ENCODE measurements at places on chromosomes 11 and 22. TPM values are rescaled to one million over a fixed set of nuclear protein-coding genes. Genes with fewer than 3 reads are reported as not detected.

- no peak for DNase-seq
Observed at GRCh38 chr22:45023431-45023830, 13.6 kb upstream of the PHF21B start.

GRCh38 chr11:68036717-68037239, 2.0 kb upstream of the TCIRG1 start:
- DNase-seq = no peak

DNA sequence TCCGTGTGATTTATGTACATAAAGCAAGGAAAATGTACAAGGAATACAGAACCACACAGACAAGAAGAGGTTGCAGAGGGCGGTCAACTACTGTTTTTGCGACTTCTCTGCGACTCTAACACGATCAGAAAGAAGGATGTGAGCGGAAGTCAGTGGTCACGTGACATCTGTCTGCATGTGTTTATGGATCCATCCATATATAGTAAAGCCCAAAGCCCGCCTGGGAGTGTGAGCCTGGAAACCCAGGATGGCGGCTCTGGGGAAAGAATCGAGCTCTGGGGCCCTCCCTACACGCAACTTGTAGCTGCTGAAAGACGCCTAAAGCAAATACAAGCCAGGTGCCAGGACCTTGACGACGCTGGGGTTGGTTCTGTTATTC, 8.8 kb downstream of the OSBPL5 start:
- DNase-seq = no peak

DNA sequence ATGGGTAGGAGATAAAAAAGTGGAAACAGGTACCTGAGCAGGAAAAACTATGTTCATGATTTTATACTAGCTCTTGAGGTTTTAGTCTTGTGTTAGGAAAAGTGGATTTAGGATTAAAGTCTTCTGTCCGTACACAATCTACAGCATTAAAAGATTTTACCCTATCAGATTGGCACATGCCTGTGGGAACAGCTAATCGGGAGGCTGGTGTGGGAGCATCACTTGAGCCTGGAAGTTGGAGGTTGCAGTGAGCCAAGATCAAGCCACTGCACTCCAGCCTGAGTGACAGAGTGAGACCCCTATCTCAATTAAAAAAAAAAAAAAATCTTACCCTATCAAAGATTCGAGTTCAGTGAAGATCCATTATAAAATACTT, 12.2 kb upstream of the CRKL start:
- DNase-seq = no peak

- DNase-seq = no peak
Observed at GRCh38 chr11:77093987-77094840, 8.4 kb upstream of the OMP start.

DNA sequence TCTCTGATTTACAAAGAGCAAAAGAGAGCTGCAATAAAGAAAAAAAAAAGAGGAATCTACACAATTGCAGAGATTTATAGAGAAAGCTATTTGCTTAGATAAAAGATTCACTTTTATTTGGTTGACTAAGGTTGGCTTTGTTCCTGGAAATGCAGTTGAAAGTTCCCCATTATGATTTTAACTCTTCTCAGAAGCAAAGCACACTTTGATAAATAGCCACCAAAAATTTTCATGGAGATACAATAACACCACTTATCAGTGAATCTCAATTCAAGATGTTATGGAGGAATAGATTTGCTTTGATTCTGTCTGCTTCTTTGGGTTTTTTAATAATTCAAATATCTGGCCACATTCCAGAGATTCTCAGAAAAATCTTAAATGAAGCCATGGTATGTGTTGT, 88.5 kb upstream of the ANO3 start:
- no peak for DNase-seq

GRCh38 chr11:65440831-65441499, 18.4 kb downstream of the NEAT1 start:
- DNase-seq = no peak

GRCh38 chr22:26748845-26749244, 91.5 kb downstream of the MIAT start:
- DNase-seq = no peak

DNA sequence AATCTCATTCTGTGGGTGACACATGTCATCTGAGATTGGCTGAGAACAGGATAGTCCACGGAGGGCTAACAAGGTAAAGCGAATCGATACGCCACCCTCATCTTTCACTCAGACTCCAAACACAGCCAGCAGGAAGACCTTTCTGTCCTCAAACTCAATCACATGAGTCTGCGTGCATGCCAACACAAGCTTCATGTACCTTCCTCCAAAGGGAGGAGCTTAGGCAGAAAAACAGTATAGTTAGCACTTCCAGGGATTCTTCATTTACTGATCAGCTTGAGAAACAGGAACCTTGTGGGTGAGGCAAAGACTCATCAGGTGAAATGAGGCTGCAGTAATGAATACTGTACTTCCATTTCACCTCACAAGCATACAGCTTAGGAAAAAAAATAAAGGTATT, 767.1 kb upstream of the API5 start:
- no peak for DNase-seq

DNA sequence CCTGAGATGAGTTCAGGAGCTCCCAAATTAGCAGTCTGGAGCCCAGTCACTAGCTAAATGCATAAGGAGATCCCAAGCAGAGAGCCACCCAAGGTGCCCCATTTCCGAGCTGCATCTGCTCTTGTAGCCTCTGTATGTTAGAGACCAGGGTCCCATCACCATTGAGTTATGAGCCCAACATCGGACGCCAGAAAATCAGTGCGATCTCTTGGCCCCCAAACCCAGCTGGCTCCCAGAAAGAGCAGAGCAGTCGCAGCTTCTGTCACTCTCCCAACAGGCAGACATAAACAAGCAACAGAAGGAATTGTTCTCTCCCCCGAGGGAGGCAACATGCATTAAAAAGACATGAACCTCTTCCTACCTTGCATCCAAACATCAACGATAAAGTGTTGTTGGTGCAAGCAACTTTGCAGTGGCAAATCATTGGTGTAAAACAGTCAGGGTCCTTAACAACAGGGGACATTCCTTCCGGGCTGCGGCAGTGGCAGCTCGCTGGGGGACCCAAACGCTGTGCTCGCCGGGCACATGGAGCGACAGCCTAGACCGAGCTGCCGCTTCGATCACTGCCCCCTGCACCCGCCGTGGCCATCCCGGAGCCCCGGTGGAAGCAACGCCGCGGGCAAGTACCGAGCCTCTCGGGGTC, 907.1 kb downstream of the DLG2 start:
- DNase-seq = no peak

DNA sequence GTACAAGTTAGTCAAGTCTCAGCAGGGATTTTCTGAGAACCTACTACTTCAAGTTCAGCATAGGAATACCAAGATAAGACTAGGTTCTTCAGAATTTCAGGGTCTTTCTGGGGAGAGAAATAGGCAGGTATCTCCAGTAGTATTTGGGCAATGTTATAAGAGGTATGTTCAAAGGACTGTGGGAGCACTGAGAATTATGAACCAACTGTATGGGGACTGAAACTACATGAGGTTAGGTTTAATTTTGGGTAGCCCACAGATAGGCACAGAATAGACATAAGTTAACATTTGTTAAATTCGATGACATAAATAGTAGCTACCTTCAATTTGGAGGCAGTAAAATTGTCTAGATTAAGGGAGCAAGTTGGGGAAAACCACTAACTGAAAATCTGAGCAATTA, 9.2 kb upstream of the GAB2 start:
- DNase-seq = no peak

DNA sequence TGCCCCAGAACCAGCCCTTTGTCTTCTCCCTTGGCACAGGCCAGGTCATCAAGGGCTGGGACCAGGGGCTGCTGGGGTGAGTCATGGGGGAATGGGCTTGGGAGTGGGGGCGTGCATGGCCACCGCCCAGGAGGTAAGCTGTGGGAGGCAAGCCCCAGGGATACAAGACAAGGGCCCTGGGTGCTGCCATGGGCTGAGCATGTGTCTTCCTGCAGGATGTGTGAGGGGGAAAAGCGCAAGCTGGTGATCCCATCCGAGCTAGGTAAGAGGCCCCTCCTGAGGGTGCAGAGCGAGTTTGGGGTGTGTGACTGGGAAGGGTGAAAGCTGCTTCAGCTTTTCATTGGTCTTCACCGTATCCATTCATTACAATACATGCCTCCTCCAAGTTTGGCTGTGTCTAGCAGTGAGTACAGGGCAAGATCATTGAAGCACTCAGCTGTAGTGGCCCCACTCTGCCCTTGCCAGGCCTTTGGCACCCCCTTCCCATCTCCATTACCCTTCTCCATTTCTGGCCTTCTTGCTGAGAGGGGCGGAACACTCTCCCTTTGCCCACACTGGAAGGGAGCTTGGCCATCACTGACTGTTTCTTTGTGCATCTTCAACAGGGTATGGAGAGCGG, 2.5 kb downstream of the FKBP2 start:
- no peak for DNase-seq

DNA sequence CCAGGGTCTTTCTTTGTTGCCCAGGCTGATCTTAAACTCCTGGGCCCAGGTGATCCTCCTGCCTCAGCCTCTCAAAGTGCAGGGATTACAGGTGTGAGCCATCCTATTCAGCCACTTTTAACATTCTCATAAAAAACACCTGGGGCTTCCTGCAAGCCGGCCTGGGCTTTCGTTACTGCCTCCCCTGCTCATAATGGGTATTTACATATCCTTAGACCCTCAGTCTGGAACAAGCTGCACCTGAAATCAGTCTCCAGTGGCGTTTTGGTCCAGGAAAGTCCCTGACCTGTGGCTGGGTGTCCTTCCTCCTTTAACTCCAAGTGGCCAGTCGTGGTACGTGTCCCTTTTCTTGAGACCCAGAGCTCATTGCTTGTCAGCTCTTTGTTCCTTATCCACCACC, 320.7 kb downstream of the TMEM135 start:
- no peak for DNase-seq

DNA sequence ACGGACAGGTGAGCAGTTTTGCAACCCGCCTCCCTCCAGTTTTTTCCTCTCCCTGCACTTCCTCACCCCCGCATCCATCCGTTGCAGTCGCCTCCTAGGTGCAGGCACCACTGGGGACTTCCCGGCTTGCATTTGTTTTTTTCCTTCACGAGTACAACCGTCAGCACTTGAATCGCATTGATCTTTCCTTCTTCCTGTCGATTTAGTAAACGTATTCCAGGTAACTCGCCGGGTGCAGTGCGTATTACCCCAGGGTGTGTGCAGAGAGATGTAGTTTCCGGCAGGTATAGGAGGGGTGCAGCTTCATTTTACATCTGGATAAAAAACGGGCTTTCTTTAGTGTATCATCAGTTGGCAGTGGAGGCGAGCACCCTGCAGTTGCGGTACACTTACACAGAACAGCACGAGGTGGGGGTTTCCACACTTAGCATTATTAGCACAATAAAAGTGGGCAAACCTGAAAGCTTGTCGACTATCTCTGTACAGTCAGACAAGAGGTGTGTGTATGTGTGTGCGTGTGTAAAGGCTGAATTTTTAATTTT, at the start of gene SORL1-AS1:
SORL1-AS1 (minus strand) TSS at position 359 of the 542 bp plus-strand sequence.
- no peak for DNase-seq

- DNase-seq = no peak
Observed at GRCh38 chr11:27857588-27857987, 157.3 kb upstream of the BDNF start.

- DNase-seq = no peak
Observed at GRCh38 chr11:12141283-12141682, 30.9 kb downstream of the MICAL2 start.

- DNase-seq = no peak
Observed at GRCh38 chr11:44716256-44716655, 10.5 kb upstream of the TSPAN18 start.

GRCh38 chr22:26236991-26237390, 67.7 kb downstream of the SEZ6L start:
- DNase-seq = no peak

GRCh38 chr11:32012049-32012448, 78.8 kb upstream of the RCN1 start:
- DNase-seq = no peak

The SAA1 gene
- polyA plus RNA-seq = not detected

The GAL gene
- polyA plus RNA-seq = 1.9 TPM

The CADM1 gene
- polyA plus RNA-seq = 70.7 TPM

The USP2 gene
- polyA plus RNA-seq = 0.32 TPM

The CATSPER1 gene
- polyA plus RNA-seq = 0.40 TPM

The MRGPRG gene
- polyA plus RNA-seq = not detected

The SYCE3 gene
- not detected for polyA plus RNA-seq

The NAALADL1 gene
- polyA plus RNA-seq = 12.0 TPM
